ENCODE measurements at places on chromosomes 4 and X.

DNA sequence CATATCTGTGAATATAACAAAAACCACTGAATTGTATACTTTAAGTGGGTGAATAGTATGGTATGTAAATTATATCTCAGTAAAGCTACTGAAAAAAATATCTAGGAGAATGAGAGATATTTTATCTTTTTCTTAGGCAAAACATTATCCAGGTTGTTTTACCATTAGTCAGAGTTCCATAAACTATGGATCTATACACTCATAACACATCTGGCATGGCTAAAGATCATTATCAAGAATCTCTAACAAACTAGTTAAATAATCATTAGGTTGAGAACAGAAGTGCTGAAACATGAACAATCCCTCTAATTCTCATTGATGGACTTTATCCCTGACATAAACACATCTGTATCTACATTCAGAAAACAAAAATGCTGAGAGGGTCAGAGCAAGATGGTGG lies 15.6 kb downstream of the MED14 start:
- DNase-seq, result no peak

GRCh38 chr4:57710053-57710452 lies 599.9 kb upstream of the IGFBP7 start:
- DNase-seq, result no peak

DNA sequence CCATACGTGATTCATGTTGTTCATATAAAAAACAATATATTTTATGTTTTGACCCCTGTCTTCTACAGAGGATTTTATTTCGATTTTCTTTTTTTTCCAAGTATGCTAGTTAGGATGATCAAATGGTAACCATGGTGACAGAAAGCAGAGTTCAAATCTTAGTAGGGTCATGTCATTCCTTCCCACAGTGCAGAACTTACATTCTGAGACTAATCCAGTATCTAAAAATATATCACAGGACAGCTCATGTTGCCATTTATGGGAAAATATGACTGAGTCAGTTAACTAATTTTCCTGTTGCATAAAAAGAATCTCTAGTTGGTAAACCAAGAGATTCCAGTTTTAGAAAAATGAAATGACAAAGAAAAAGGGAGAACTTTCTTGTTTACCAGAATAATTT lies 209.5 kb downstream of the PARM1 start:
- DNase-seq, result no peak

DNA sequence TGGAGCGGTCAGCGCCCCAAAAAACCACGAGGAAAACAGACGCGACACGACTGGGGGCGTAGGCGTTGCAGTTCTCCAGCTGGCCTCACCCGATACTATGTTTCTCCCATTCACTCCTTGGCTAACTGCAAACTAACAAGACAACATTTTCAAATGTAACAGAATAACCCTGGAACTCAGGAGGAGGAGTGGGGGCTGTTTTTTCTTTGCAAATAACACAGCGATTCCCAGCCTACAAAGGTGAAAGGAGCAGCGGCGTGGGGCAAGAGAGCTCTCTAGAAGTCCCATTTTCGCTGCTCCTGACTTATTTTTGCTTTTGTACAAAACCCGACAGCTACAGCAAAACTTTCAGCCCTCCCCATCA lies 1.6 kb downstream of the SOX3 start:
- DNase-seq, result no peak

DNA sequence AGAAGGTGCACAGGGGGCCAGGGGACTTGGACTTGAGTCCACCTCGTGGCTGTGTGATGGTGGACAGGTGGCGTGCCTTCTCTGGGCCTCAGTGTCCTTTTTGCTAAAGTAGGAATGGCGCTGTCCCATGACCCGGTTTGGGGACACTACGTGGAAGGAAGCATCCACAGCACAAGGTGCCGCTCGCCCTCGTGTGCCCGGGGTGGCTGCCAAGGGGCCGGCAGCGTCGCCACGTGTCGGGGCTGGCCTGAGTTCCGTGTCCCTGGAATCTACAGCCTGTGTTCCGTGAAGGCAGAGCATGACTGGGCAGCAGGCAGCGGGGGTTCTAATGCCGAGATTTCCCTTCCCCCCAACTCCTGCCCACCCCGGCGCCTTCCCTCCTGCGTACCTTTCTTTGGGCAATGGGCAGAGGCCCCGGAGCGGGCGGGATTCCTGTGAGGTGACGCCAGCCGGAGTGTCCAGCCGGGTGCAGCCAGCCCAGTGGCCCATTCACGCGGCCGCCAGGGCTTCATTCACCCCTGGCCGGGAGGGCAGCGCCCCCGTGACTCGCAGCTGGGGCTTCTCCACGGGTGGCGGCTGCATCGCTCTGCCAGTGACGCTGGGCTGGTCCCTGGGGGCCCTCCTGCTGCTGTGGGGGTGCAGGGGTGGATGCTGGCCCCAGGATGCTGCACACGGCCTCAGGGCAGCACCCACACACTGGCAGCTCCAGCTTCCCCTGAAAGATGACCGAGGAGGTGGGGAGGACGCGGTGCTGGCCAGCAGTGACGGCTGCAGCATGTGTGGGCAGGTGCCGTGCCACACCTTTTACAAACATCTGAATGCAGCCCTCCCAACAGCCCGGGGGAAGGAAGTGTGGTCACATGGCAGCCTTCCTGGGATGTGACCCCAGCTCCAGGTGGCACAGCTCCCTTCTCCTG lies 21.2 kb downstream of the DOK7 start:
- DNase-seq, result no peak

- DNase-seq, result no peak
These were observed 19.5 kb upstream of the CXCR3 start for GRCh38 chrX:71637848-71638247.

DNA sequence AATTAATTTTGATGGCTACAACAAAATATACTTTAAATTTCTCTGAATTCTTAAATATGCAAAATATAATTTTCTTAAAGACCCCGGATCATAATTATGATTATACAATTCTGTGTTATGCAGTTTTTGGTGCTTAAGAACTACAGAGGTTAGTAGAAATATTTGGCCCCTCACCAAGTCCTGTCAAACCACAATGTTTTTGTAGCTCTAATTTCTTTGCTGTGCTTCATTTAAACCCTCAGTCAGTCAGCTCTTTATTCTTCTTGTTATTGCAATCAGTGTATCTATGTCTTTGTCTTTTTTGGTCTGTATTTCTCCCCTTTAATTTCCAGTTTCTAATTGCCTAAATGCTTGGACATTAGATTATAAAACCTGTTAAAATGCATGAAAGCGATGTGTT lies 186.1 kb downstream of the CAMK2D start:
- no peak for DNase-seq

GRCh38 chrX:132114607-132115006 lies 13.2 kb downstream of the FRMD7 start:
- no peak for DNase-seq

DNA sequence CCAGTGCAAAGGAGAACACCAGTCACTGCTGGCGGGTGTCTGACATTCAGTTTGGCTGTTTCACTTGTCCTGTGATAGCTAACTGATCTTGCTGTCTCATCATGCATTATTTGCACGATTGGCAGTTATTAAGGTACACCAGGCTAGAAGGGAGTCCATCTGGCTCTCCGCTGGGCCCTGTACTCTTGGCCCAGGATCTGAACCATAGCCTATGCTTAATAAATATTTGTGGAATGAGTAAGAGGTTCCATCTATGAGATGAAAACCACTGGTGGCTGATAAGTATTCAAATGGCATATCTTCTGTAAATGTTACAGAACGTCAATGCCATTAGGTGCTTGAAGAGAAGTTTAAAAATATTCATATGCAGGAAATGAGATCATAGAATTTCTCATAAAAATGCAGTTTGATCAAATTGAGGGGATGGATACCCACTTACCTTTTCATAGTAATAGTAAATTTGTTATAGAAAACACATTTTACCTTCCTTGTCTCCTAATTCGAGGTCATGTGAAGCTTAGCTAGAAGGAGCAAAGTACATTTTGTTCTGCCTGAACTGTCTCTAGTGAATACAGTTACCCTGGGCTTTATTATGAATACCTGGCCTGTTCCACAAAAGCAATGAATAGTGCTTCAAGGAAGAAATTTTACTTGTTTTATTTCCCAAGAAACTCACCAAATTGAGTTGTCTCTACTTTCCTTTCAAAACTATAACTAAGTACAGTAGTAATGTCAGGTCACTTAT lies 213.5 kb downstream of the CBR4 start:
- DNase-seq, result no peak

DNA sequence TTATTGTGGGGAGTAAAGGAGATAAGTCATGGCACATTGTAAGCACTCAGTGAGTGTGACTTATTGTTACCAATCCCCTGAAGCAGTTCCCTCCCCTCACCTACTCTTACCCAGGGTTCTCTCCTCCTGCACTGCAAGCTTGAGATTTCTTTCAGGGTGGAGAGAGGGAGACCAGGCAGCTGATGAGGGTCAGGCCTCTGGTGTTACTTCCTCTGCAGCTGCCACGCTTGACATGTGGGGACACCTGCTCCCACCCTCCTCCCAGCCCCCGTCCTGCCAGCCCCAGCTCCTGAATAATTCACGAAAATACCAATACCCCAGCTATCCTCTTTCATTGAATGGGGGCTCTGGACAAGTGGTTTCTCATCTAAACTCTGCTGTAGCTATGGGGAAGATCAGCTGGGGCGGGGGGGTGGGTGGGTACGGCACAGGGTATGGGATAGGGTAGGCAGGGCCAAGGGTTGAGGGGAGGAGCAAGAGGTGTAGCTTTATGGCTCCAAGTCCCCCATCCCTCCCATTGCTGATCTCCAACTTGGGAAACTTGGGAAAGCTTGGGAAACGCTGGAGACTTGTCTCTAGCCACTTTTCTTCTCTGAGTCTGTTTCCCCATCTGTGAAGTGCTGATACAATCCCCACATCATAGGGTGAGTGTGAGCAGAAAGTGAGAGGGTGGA lies 148.5 kb upstream of the PJA1 start:
- DNase-seq, result no peak

- no peak for DNase-seq
These were observed 704 bp upstream of the SEPSECS start for GRCh38 chr4:25160714-25161592.

GRCh38 chr4:99248714-99249113 lies 29.7 kb upstream of the ADH6 start:
- DNase-seq, result no peak

DNA sequence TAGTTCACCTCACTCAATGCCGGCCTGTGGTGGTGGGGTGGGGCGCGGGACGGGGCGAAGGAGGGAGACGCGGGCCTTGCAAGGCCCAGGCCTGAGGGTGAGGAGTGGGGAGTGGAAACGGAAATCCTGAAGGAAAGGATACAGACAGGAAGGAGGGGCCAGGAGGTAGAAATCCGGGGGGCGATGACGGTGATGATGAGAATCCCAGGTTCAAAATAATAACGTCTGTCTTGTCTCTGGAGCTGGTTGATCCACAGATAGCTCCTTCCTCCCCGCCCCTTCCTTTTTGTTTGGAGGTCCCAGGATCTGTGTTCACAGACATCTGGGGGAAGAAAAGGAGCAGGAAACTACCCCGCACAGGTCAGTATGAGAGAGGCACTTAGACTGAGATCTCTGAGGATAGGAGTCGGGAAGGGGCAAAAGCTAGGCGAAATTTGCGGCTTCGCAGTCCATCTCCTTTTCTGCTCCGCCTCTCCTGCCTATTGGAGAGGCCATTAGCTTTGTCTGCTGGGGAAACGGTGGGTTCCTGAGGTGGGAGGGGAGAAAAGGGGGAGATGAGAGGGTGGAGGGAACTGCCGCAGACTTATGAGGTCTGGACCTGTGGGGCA lies 746 bp downstream of the TCEAL7 start:
- peak; percentile 8 for DNase-seq

DNA sequence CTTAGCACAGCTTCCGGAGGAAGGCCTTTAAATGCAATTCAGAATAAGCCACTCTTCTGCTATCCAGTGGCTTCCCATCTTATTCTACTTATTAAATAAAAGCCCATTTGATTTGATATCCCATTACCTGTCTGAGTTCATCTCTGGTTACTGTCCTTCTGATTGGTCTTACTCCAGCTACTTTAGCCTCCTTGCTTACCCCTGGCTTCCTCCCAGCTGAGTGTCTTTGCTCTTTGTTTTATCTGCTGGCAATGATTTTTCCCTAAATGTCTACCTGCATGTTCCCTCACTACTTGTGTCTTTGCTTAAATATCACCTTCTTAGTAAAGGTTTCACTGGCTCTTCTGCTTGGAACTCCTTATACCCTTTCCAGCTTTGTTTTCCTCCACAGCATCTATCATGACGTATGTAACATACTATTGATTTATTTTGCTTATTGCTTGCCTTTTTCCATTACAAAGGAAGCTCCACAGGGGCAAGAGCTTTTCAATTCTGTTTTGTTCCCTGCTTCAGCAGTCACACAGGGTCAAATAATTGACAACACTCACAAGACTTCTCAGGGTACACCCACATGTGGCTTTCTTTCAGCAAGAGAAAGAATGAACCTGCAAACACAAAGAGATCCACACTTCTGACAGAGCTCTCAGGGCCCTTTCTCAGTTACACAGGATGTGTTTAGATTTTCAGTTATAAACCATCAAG lies 63.8 kb downstream of the TBC1D19 start:
- DNase-seq, result no peak

GRCh38 chr4:138977524-138977923 lies 38.1 kb upstream of the NOCT start:
- no peak for DNase-seq

DNA sequence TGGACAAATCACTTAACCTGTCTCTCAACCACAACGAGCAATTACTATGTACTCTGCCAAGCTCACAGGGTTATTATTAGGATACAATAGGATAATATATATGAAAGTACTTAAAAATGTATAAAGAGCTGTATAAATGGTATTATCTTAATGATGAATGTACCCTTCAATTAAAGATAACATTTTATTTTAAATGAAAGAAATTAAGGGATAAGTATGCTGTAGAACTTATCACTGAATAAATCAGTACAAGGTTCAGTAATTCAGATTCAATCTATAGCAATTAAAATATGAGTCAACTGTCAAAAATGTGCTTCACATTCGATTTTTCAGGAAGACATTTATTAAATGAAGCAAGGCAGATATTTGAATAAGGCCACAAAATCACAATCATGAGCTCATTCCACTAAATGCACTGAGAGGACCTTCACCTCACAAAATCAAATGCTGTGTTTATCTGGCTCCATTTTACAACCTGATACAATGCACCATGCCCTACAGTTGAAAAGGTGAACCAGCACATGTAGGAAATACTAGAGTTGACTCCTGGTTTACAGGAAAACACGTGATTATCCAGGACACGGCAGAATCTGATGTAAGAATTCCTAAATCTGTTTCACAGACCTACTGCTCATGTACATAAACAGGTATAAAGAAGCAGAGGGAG lies 4.4 kb downstream of the LRCH2 start:
- DNase-seq, result no peak

DNA sequence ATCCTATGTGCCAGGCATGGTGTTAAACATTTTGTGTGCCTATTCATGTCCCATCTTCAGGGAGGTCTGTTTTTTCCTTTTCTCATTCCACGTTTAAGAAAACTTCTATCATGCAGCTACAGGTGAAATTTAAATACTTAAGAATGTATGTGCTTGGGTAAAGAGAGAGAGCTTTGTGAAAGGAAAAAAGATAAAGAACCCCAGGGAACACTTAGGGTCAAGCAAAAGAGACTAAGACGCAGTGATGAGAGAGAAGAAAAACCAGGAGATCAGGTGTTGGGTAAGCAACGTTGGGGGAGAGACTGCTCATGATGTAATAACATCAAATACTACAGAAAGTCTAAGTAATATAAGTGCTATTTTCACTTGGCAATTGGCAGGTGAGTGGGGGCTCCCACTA lies 253.7 kb downstream of the GRXCR1 start:
- no peak for DNase-seq

- no peak for DNase-seq
These were observed 1.1 kb downstream of the SLC38A5 start for GRCh38 chrX:48468693-48469691.

- no peak for DNase-seq
These were observed 77.6 kb downstream of the RASL11B start for GRCh38 chr4:52939739-52940138.

GRCh38 chr4:12644261-12644660 lies 839.9 kb downstream of the RAB28 start:
- DNase-seq, result no peak

- no peak for DNase-seq
These were observed 30.2 kb downstream of the PPP2R3B start for GRCh38 chrX:356385-357034.
